ENCODE measurements at places on chromosomes 1 and 21.

GRCh38 chr1:168972225-168972624 is 134.3 kb upstream of the ATP1B1 start:
- DNase-seq = no peak

GRCh38 chr1:205665201-205666045 is 14.9 kb downstream of the SLC45A3 start:
- no peak for DNase-seq

DNA sequence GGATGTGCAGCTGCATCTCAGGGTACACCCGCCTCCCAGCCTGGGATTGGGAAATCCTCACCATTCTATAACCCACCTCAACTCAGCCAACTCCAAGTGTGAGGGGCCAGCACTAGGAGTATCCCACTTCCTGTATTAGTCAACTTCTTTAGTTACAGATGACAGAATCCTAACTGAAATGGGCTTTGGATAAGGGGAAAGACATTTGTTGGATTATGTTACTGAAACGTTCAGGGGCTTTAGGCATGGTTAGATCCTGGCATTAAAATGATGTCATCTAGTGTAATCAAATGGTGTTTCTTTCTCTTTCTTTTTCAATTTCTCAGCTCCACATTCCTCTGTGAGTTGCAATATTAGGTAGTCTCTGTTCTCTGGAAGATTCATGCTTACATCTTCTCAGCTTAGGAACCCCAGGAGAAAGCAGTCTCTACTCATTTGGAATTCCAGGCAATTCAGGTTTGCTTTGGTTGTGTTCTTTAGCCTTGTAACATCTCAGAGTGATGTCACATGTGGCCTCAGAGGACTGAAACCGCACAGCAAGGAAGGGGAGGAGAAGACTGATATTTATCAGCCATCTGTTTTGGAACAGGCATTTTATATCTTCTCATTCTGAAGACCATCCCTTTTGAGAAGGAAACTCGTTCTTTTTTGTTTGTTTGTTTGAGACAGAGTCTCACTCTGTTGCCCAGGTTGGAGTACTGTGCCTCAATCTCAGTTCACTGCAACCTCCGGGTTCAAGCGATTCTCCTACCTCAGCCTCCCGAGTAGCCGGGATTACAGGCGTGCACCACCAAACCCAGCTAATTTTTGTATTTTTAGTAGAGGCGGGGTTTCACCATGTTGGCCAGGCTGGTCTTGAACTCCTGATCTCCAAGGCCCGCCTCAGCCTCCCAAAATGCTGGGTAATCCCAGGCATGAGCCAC is 18.9 kb upstream of the TMEM54 start:
- DNase-seq = no peak

DNA sequence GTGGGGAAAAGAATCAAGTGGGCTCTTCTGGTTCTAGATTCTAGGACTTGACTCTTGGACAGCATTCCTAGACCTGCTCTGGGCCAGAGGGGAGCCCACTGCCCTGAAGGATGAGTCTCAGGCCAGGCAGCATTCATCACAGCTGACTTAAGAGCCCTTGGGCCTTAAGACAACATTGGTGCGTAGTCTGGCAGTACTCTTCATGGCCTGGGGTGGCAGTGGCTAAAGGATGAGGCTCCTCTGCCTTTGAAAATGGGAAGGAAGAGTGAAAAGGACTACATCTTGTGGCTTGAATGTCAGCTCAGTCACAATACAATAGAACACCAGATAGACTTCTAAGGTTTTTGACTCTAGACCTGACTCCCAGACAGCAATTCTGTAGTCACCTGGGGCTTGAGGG is 1415.1 kb upstream of the PRMT6 start:
- no peak for DNase-seq

DNA sequence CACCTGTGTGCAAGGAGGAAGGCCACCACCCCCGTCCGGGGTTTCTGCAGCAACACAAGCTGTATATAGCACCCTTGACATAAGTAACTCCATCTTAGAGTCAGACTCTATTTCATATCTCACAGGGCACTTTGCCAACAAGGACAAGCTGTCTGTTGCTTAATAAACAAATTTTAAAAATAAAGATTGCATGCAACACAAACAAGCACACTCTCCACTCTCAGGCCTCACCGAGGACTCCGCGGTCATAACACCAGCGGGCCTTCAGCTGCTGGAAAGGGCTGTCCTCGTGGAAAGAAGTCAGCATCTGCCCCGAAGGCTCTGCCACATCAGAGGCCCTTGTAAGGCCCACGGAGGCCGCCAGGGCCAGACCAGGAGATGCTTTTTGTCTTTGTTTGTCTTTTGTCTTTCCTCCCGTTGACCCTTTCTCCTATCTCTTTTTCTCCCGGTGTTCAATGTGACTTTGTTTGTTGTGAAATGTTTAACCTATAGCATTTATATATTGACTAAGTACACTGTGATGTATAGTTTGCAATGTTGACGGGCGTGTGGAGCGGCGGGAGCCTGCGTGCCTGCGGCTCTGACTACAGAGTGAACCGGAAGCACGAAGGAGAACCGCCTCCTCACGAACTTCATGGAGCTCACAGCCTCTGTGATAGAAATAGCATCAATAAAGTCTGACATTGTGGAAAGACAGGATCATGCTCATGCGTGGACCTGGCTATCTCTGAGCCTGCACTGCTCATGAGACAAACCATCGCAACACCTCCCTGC is 24.1 kb downstream of the MEGF6 start:
- no peak for DNase-seq

GRCh38 chr1:37177230-37177864 is 143.0 kb upstream of the GRIK3 start:
- DNase-seq = peak; percentile 23

- DNase-seq = no peak
Observed at GRCh38 chr1:116257341-116257767, 115.7 kb upstream of the ATP1A1 start.
